ENCODE measurements at places on chromosomes 4 and X. TPM values are rescaled to one million over a fixed set of nuclear protein-coding genes. Genes with fewer than 3 reads are reported as not detected.

Gene ARX
- total RNA-seq = not detected

Gene NRK
- 6.1 TPM for total RNA-seq

Gene STARD8
- total RNA-seq = 0.39 TPM

Gene TCEAL7
- total RNA-seq = 10.6 TPM
